HT1080 (cell line): ENCODE measurements at places on chromosomes 4 and X. TPM values are rescaled to one million over a fixed set of nuclear protein-coding genes. Genes with fewer than 3 reads are reported as not detected.

Gene OTC
- not detected in 2 replicates for total RNA-seq

Gene SLC25A43
- total RNA-seq, result 15.7 and 16.7 TPM in 2 replicates

Gene UCP1
- total RNA-seq, result 0.07 TPM in 1 of 2 replicates, not detected in the other

Gene GJB1
- total RNA-seq, result not detected in 2 replicates

Gene GLUD2
- total RNA-seq, result 0.30 and 0.34 TPM in 2 replicates

Gene GIMD1
- total RNA-seq, result not detected in 2 replicates

Gene PALLD
- 44.1 and 47.8 TPM in 2 replicates for total RNA-seq

DNA sequence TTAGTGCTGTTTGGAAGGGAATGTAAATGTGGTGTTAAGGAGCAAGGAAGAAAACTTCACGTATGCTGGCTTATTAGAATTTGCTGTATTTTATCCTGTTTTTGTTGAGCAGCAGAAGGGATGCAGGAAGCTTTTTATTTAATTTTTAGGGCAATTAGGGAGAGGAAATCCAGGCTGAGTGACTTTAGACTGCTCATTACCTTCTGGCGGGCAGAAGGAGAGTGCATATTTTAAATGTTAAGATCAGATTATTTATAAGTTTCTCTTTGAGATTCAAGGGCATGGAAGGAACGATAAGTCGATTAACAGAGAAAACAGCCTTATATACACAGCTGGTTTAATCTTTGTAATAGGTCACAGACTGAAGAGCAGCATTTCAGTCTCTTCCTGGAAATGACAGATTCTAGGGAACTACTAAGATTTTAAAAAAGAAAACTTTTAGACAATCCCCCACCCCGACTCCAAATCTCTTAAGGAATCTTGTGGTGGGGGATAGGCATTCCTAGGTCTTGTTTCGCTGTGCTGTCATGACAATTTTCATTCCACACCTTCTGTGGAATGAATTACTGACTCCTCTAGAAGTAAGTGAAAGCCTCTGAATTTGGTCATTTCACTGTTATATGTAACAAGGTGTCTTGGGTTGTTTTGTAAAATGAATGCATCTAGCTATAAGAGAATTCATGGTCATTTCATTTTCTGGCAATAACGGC, 402.5 kb downstream of the RAPGEF2 start:
- no peak for DNase-seq

GRCh38 chrX:83504721-83505479, 3.2 kb upstream of the POU3F4 start:
- DNase-seq, result no peak

GRCh38 chrX:150841456-150842197, 56.8 kb downstream of the CD99L2 start:
- DNase-seq, result no peak

- DNase-seq, result no peak
Observed at GRCh38 chr4:7311205-7311604, 118.9 kb downstream of the SORCS2 start.

DNA sequence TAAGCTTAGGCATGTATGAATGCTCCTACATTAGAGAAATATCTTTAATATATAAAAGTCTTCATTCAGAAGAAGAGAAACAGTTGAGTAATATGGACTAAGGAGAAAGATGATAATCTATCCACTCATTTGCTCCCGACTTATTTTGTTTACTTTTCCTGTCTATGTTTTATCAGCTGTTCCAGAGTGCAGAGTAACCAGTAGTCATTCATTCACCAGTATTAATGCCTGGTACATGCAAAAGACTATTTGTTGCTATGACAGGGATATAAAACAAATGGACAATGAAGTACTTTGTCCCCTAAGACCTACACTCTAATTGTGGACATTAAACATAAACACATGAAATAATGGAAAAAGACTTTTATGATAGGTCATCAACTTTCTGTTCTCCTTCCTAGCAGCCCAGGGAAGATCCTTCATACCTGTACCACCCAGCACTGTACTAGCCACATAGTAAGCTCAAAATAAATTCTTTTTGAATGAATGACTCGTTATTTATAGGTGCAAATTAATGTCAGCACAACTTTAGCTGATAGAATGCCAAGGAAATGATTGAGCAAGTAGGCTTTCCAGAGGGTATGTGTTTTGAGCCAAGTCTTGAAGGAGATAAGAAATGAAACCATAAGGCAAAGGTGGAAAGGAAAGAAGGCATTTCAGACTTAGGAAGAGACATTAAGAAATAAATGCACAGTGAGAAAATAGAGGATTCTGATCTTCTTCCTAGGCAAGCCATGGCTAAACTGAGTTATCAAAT, 45.0 kb upstream of the IL13RA1 start:
- no peak for DNase-seq

DNA sequence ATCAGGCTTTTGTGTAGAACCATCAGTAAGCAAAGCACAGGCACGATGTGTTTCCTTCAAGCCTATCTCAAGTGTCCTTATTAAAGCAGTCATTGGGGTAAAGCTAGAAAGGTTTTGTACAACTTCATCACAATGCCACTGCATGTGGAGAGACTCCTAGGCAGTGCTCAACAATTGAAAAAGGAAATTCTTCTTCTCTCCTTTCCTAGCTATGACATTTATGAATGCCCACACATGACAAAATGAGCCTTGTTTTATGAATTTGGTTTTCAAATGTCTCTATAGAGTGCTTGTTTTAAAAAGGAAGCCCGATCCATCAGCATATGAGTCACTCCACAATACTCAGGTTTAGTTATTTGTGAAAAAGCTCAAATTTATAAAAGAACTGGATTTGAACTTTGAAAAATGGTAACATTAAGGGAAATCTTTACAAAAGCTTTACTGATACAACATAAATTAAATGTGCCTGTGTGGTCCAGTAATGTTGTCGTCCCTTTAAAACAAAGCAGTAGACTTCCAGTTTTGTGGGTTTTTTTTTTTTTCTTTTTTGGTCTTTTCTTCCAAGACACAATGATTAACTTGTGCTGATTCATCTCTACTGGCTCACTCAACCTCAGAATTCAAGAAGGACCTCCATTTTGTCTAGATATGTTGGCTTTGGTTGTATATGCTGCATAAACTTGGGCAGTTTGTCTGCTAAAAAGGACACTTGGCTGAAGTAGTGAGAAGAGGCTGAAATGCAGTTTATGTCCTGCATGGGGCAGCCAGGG, 273.8 kb downstream of the GASK1B start:
- peak; percentile 67 for DNase-seq

DNA sequence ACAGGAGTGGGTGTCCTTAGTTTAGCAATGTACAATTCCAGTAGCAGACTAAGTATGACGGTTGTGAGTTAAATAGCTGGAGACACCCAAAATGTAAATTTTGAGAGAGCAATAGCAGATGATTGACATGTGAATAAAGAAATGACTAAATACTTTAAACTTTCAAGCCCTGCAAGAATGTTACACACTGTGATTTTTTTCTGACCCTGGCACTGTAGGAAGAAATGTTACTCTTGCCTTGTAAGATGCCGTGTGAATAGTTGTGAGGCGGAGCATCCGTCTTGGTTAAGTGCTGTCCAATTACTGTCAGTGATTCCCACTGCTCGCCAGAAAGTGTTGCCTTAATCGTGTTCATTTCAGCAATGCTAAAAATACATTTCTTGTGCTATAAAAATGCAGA, 1248.1 kb downstream of the RAPGEF2 start:
- DNase-seq, result no peak

DNA sequence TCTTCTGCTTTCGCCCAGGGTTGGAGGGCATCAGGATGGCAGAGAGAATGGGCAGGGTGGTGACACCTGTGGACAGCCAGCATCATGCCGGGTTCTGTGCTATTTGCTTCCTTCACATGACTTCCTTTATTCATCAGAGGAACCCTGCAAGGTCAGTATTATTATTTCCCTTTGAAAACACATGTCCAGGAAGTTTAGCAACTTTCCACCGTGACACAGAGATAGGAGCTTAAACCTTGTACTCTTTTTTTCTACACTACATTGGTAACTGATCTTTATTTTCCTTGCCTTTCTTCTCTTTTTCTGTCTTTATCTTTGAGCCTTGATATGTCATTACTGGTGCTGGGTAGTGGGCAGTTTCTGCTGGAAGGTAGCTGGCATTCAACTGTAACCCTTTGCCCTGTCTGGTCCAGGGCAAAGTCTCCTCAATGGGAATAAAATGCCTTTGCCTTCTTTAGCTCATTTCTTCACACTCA, 5.0 kb upstream of the MGST2 start:
- DNase-seq, result no peak

DNA sequence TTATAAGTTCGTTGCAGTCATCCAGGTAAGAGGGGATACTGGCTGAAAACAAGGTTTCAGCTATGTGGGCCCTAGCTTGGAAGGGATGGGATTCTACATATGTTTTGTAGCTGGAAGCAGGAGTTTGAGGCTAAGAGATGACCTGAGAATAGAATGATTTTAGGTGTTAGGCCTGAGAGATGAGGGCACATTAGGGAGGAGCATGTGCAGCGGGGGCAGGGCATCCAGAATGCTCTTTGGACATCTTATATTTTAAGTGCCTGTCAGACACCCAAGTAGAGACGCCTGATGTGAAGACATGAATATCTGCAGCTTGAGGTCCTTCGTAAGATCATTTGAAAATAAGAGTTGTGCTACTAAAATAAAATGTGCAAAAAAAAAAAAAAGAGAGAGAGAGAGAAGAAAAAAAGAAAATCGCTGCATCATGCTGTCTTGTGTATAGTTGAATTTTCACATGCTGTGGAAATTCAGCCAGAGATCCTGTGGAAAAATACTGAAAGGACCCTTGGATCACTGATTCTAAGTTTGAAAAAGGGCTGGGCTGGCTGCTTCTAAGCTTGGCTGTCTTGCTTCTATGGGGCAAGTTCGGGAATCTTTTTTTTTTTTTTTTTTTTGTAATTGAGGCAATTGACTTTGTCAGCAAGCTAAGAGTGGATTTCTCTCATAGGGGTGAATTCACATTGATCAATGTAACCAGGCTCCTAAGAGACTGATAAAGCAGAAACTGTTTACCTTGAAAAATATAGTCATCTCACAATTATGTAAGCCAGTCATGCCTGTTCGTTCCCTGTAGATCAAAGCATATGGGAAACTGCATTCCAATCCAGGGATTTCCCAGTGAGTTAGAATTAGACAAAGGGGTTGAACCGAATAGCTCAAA, 341.0 kb upstream of the GATB start:
- peak; percentile 53 for DNase-seq

GRCh38 chrX:38347136-38347535, 5.3 kb upstream of the OTC start:
- DNase-seq, result peak; percentile 84

- peak; percentile 15 for DNase-seq
Observed at GRCh38 chr4:16227462-16227868, 1.2 kb upstream of the TAPT1 start.

- peak; percentile 86 for DNase-seq
Observed at GRCh38 chrX:134431894-134432293, 28.1 kb upstream of the HPRT1 start.

- DNase-seq, result no peak
Observed at GRCh38 chr4:41196633-41197332, 17.6 kb downstream of the APBB2 start.

GRCh38 chr4:148850257-148850995, 408.2 kb upstream of the NR3C2 start:
- no peak for DNase-seq

DNA sequence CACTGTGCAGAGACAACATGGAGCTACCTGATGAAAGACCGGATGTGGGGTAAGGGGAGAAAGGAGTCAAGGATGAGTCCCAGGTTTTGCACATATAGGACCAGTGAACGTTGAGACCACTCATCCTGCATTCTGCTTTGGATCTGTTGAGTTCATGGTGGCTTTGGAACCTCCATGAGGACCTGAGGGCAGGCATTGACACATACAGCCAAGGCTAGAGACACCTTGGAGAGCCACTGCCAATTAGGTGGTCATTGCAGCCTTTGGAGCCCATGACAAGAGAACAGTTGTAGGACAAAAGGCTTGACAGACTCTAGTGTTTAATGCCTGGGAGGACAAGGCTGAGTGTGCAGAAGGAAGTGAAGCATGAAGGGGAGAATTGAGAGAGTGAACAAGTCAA, 87.9 kb downstream of the STK32B start:
- no peak for DNase-seq

DNA sequence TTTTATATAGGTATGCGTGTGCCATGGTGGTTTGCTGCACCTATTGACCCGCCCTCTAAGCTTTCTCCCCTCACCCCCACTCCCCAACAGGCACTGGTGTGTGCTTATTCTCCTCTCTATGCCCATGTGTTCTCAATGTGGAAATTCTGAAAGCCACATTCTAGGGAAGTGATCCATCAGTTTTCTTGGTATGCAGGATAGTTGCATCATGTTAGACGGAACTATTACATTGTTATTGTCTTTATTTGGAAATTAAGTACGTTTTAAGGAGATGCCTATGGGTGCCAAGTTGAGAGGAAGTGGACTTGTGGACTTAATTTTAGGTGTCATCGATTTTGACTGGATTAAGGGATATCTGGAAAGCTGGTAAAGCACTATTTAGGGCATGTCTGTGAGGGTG, 204.6 kb downstream of the RBM46 start:
- no peak for DNase-seq

DNA sequence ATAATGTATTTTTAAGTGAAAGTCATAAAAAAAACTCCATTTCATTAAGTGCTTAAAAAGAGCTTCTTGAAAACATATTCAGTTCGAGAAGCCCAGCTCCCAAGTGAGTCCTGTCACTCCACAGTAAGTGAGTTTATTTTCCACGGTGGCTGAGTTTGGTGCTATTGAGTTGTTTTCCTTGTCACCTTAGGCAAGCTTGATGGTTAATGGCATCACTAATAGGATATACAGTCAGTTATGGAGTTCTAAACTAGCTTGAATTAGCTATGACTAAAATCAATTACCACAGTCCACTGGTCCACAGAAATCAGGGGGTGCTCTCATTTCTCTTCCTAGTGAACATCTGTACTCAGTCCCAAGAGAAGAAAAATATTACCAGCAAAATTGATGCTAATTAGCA, 1526.2 kb upstream of the IGFBP7 start:
- no peak for DNase-seq

GRCh38 chr4:71992571-71993312, 39.1 kb upstream of the NPFFR2 start:
- peak; percentile 17 for DNase-seq

- DNase-seq, result no peak
Observed at GRCh38 chr4:100469555-100469954, 48.3 kb downstream of the EMCN start.

- DNase-seq, result no peak
Observed at GRCh38 chr4:99314211-99314610, 7.0 kb downstream of the ADH1B start.

- no peak for DNase-seq
Observed at GRCh38 chr4:5266991-5267390, 215.7 kb downstream of the STK32B start.

- DNase-seq, result peak; percentile 90
Observed at GRCh38 chr4:102390438-102390837, 45.2 kb upstream of the SLC39A8 start.
